ENCODE measurements at places on chromosomes 6 and 20. TPM values are rescaled to one million over a fixed set of nuclear protein-coding genes. Genes with fewer than 3 reads are reported as not detected.

OPRL1 gene
- 1.1 TPM for total RNA-seq

GRCh38 chr6:68313911-68314310, 321.2 kb upstream of the ADGRB3 start:
- peak; percentile 41 for DNase-seq

PLG gene
- total RNA-seq: not detected

DNA sequence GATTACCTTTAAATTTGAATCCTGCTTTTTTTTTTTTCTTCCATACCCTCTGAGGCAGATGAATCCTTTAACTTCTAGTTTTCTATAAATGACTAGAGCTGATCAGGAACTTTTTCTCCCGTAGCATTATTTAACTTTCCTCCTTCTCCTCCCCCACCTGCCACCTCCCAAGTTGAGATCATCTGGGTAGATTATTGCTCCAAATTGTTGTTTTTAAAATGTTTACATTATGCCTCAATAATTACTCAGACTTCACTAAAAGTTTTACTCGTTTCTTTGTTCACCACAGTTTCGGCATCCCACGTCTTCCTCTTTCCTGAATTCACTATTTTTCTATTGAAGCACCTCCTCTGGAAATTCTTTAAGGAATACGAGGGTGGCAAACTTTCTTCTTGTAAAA, 16.6 kb upstream of the SCUBE3 start:
- DNase-seq: no peak

GRCh38 chr6:74690365-74690764, 515.5 kb downstream of the COL12A1 start:
- no peak for DNase-seq

DNA sequence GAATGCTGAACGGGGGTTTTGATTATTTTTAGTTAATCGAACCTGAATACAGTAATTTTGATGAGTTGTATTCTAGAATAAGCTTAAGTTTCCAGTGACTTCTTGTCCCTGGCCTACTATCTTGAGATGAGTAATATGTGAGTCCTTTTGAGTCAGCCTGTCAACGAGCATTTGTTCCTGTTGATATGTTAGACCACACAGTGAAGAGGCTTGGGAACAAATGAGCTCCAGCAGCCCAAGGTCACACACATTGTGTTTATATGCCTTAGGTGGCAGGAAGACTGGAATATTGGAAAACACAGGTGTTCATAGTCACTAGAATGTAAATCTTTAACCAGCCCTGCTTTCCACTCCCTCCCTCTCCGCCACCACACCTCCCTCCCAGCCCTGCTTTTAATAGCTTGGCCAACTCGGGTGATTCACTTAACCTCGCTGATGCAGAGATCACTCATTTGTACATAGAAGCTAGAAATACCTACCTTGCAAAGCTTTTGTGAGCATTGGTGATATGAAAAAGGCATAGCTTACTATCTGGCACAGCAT, 9.1 kb downstream of the SMPDL3A start:
- DNase-seq: peak; percentile 67

AKAP12 gene
- 8.0 TPM for total RNA-seq

DNA sequence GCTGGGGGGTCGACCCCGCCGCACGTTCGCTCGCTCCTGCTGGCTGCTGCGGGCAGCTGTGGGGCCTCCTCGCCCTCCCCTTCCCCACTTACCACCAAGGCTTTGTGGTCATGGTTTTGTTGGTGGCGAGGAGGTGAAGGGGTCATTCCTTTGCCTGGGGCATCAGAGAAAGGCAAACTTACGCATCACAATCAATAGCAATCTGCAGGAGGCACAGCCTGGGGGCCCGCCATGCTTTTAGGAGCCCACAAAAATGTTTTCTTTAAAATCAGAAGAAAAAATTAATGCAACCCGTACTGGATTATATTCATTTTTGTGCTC, 137.0 kb downstream of the IMPG1 start:
- DNase-seq: no peak

DNA sequence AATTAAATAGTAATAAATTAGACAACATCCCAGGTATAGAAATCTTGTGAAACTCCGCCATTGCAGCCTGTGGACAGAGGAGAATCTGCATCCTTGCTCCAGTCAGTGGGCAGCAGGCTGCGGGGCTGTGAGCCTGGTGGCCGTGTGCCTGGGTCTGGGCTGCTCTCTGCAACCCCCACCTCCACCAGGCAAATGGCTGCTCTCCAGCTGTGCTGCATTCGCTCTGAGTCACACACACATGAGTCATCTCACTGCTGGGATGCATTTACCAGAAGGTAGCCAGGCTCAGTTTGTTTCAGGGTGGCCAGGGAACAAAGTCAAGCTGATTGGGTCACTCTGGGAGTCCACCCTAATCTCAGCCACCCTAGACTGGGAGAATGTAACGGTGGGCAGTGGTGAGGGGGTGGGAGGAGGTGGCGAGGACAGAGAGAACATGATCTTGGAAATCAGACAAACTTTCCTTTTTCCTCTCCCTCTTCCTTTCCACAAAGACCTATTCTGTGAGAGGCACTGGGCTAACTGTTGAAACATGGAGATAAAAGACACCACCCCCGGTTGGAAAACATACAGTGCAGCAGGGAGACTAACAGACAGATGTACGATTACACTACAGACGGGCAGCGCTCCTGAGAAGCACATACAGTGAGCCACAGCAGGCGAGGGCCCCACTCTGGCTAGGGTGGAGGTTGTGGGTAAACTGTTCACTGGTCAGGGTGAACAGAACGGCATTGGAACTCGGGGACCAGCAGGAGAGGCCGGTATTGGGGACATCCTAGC, 59.2 kb downstream of the TRAM2 start:
- peak; percentile 92 for DNase-seq

GRCh38 chr6:132405143-132405915, 4.1 kb upstream of the MOXD1 start:
- DNase-seq: no peak

CNR1 gene
- not detected for total RNA-seq

COL9A1 gene
- total RNA-seq: not detected

- DNase-seq: peak; percentile 85
These were observed 11.6 kb upstream of the SLC2A12 start for GRCh38 chr6:134063966-134064445.

BMP7 gene
- not detected for total RNA-seq

DNA sequence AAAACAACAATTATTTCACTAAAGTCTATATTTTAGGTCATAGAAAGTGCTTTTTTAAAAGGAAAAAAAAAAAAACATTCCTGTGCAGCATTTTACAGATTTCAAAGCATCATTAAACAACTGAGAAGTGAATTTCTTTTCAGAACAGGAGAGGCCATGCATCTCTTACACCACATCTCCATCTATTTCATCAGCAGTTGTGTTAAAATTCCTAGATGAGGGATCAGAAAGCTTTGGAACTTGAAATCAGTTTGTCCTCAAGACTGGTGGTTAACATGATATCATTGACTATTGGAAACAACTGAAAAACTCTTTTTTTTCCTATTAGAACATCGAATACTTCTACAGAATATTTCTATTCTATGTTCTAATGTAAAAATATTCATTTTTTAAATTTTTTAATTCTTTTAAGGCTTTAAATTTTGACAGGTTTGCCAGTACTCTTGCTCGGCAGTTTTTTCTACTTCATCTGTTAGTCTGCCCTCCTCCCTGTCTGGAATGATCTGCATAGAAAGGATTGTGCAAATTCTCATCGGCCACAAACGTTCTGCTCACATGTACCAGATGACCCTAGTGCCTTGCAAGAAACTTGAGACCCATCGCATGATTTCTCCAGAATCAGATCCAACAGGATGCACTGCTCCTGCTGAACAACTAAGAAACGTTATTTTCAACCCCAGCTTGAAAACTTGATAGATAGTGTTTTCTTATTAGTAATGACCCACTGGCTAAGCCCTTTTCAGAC, 411.0 kb upstream of the AGPAT4 start:
- DNase-seq: peak; percentile 31

GRCh38 chr20:53077373-53078205, 105.4 kb downstream of the TSHZ2 start:
- no peak for DNase-seq

DNA sequence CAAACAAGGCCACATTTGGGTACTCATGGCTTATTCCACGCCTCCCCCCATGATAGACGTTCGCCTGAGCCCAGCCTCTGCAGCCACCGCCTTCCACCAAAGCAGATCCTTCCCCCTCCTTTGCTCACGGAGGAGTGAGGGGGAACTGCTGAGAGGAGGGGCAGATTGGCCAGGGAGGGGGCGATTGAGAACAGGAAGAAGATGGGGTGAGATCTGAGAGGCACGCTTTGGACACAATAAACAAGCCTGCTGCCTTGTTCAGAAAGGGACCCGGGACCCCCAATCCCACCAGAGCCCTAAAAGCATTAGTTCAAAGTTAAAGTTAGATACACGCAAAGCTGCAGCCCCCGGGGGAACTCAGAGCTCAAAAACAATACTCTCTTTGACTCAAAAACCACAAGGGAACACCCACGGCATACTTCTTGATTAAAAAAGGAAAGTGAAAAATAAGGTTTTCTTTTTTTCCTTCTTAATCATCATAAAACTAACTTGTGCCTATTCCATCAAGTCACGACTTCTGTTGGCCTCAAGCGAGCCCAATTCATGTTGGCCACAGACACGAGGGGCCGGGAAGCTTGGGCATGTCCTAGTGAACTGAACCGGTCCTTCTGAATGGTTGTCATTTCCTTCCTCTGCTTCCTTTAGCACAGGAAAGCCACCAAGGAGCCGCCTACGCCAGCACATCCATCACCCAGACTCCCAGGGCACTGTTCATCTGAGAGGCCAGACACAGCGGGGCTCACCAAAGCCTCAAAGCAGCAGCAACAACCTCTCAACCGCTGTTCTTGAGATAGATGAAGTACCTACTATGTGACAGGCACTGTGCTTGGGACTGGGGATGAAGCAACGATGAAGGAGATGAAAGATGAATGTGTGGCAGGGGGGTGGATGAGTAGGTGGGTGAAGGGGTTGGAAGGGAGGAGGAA, 44.7 kb downstream of the NFATC2 start:
- DNase-seq: no peak

DNA sequence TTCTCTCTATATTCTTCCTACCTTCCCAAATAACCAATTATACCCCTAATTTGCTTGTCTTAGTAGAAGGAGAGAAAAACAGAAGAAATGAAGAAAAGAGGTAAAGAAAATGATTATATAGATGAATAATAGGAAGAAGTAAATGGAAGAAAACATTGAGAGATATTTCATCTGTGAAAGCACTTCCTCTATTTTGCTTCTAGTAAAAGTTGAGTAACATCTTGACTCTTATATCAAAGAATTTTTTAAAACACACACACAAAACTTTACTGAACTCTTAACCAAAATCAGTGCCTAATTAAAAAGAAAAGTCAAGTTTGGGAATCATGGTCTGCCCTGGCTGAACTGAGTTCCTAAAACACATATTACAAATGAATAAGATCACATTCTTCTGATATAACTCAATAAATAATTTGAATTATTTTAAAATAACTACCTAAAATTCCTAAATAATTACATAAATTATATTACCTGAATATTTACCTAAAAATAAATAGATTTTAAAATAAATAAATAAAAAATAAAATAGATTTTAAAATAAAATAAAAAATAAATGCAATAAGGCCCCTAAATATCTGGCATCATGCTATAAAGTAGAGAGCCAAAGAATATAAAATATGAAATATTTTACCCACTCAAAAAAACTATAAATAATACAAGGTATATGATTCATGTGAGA, 8.8 kb downstream of the SLC17A2 start:
- DNase-seq: no peak

SNAP25 gene
- 0.64 TPM for total RNA-seq

SPEF1 gene
- total RNA-seq: not detected

- no peak for DNase-seq
These were observed 120.0 kb downstream of the FOXC1 start for GRCh38 chr6:1729750-1730140.

GRCh38 chr6:36676141-36677058, 2.1 kb upstream of the CDKN1A start:
- DNase-seq: peak; percentile 76

- DNase-seq: no peak
These were observed 135.6 kb downstream of the SLC24A3 start for GRCh38 chr20:19347943-19348456.

PNRC1 gene
- total RNA-seq: 85.3 TPM

COL20A1 gene
- total RNA-seq: 0.05 TPM

PRSS35 gene
- 1.3 TPM for total RNA-seq

KCNS1 gene
- not detected for total RNA-seq

DNA sequence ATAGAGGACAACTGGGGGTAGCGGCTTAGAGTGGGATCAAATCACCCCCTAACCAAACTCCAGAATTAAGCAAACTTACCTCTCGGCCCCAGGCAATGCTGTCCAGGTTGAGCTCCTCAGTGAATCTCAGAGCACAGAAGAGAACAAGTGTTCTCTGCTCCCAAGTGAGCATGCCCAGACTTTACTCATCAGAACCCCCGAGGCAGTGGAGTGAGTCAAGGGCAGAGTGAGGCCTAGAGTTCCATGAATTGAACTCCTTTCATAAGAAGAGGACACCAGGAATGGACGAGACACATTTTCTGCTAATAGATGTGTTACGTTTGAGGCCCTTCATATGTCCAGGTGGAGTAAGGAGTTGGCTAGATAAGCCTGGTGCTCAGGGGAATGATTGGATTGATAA, 134.0 kb upstream of the DTNBP1 start:
- no peak for DNase-seq

DNA sequence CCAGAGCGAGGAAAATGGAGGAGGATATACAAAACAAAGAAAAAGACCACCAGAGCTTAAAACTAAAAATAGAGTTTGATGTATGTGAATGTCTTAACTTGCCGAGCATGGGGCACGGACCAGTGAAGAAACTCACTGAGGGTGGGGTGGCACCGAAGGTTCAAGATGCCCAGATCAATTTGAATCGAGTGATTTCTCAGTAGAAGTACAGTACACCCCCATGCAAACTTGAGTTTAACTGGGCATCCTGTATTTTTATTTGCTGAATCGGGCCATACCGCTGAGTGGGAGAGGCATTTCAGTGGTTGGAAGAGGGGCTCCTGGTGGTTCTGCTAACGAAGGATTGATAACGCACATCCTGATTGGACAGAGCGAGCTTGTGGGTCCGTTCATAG, 81.7 kb downstream of the ANKRD60 start:
- DNase-seq: no peak

CCDC28A gene
- total RNA-seq: 6.7 TPM
